ENCODE measurements at places on chromosomes 16 and 17.

DNA sequence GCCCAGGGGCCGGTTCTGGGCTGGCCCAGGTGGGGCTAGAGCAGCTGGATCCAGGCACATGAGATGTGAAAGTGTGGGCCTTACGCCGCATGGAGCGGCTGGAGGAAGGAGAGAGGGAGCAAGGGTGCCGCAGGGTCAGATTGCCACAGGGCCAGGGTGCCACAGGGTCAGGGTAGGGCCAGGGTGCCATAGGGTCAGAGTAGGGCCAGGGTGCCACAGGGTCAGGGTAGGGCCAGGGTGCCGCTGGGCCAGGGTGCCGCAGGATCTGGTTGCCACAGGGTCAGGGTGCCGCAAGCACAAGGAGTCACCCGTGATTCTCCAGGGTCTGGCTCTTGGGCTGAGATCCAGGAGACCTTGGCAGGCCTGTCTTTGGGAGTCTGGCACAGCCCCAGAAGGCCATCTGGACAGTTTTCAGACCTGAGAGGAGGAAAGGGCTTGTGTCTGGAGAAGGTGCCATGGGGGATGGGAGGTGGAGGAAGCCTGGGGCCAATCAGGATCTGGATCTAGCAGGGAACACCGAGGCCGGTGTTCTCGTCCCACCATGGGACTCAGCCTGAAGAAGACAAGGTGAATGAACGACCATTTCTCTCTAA lies 13.1 kb upstream of the LASP1NB start:
- no peak for DNase-seq

DNA sequence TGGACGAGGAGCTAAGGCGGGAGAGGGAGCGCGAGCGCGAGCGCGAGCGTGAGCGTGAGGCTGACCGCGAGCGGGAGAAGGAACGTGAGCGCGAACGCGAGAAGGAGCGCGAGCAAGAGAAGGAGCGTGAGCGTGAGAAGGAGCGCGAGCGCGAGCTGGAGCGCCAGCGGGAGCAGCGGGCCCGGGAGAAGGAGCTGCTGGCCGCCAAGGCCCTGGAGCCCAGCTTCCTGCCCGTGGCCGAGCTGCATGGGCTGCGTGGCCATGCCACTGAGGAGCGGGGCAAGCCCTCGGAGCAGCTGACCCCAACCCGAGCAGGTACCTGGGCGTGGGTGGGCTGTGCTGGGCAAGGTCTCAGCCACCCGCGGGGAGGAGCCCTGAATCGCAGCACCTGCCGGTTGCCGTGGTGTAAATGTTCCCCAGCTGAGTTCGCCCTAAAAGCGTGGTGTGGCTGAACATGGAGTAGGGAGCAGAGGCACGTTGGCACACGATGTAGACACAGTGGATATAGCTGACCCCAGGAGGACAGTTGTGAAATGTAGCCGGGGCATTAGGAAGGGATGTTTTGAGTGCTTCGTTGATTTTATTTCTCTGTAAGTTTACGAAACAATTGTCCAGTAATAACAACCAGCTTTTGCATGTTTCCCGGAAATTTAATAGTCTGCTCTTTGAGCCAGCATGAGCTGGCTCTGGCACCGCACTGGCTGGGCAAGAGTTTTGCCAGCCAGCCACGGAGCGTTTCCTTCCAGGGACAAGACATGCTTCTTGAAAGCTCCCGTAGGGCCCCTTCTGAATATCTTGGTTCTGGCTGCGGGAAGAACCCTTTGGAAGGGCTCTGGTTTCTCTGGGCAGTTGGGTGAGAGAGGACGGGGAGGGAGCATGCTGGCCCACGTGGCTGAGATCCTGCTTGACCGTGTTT lies 32.1 kb downstream of the GINS2 start:
- DNase-seq = no peak

DNA sequence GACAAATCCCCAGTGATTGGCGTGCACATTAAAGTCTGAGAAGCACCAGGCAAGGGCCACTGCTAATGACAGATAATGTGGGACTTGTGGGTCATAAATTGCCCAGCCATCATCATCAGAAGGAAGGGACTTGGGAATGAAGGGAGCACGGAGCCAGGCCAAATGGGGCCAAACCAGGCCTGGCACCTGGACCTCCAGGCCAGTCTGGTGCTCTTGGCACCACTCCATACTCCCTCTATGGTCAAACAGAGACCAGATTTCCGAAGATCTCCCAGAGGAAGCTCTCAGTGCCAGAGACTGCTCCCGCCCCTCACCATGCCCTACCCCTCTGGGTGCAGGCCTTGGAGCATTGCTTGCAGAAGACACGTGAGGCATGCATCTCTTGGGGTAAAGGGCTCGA lies 142.2 kb downstream of the CCDC182 start:
- DNase-seq = no peak

GRCh38 chr17:50565402-50566350 lies 5.2 kb downstream of the CACNA1G start:
- DNase-seq = no peak

- DNase-seq = no peak
These were observed 33.1 kb upstream of the AKAP1 start for GRCh38 chr17:57051886-57052361.

- DNase-seq = no peak
These were observed at the start of gene DLX4 for GRCh38 chr17:49969134-49969759. Gene DLX4 (plus strand): TSS chr17:49969190. CDS start chr17:49969469, 279 bp downstream.

DNA sequence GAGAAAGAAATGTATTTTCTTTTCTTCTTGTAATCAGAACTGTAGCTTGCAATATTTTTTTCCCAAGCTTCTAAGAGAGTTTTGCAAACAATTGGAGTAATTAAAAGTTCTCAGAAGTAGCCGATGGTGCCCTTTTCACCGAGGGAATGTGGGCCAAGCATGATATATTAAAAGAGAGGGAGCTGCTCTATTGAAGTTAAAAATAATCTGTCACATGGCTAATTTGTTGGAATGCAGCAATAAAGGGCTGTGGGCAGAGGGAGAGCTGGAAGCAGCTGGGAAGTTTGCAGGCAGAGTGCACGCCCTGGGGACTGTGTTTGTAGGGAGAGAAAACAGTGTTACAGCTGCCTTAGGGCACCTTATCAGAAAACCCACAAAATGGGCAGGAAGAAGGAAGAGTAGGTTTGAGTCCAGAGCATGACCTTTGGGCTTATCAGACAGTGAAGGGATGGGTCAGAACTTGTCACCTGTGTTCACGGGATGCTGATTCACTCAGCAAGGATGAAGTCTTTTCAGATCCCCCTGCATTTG lies 18.5 kb upstream of the TERF2 start:
- no peak for DNase-seq

DNA sequence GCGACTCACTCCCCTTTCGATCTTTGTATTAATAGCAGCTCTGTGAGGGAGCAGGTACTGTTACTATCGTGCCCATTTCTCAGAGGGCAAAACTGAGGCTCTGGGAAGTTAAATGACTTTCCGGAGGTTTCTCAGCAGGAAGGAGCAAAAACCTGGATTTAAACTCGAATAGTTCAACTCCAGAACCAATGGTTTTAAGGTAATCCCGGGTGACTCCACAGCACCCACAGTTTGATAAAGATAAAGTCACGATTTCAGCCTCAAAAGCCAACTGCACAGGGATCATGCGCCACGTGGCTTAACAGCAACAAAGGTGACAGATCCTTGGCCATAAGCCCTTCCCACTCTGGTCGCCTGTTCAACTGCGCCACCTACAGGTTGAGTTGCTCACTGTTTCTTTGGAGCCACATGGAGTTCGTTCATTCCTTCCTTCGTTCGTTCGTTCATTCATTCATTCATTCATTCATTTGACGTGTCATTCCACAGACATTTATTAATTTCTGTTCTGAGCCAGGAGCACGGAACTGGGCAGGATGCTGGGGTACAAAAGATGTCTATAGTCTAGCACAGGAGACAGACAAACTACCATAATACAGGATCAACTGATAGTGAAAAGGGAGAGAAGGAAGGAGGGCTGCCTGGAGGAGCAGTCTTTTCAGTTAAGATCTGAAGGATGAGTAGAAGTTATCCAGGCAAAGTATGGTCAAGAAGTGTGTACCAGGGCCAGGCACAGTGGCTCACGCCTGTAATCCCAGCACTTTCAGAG lies 134.8 kb downstream of the HS3ST2 start:
- peak; percentile 39 for DNase-seq

GRCh38 chr16:31143694-31144148 lies 6.1 kb downstream of the PRSS36 start:
- DNase-seq = no peak

DNA sequence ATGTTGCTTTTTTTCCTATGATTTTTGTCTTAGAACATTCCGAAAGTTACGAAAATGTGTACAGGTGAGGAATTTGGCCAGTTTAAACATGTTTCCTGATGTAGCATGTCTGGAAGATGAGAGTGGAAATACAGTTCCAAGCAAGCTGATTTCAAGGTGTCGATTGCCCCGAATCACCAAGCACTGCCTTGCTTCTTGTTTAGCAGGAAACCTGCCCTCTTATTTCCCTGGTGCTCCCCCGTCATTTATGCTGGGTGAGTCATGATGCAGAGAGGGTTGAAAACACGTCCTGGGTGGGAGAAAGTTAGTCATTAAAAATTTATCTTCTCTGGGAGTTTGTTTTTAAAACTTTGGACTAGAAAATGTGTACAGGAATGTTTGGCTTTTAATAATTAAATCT lies 608.6 kb upstream of the EEF2KMT start:
- no peak for DNase-seq

GRCh38 chr16:25271421-25271820 lies 13.8 kb upstream of the ZKSCAN2 start:
- no peak for DNase-seq

DNA sequence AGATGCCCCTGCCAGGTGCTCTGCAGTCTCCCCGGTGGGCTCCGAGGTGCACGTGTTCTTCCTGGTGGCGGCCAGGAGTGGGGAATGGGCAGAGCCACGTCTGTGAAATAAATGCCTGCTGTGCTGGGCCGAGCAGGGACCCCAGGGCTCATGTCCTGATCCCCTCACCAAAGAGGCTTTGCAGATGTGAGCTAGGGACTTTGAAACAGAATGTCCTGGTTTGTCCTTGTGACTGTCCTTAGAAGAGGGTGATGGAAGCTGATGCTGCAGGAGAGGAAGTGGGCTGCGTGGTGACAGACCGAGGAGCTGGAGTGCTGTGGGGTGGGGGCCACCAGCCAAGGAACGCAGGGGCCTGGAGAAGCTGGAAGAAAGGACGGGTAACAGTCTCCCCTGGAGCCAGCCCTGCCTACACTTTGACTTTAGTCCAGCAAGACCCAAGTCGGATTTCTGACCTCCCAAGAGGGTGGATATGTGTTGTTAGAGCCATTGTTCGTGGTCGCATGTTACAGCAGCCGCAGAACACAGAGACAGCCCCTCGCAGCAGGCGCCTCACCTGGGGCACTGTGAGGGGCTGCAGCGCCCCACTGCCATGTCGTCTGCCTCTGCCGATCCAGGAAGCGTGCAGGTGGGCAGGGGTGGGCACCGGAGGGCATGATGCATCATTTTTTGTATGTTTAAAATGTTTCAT lies 217.9 kb upstream of the CIBAR2 start:
- DNase-seq = no peak

- no peak for DNase-seq
These were observed 56.2 kb downstream of the SNX11 start for GRCh38 chr17:48163809-48164208.

- DNase-seq = peak; percentile 41
These were observed 655 bp downstream of the ATXN1L start for GRCh38 chr16:71846431-71846830.

GRCh38 chr17:77214743-77215142 lies 74.0 kb downstream of the SEC14L1 start:
- DNase-seq = no peak

GRCh38 chr16:3961449-3961849 lies 80.9 kb upstream of the CREBBP start:
- no peak for DNase-seq

GRCh38 chr17:29571883-29572681 lies 3.6 kb downstream of the TP53I13 start:
- DNase-seq = no peak

All from GM12864 (cell line).